ENCODE measurements at places on chromosomes 2 and 18. TPM values are rescaled to one million over a fixed set of nuclear protein-coding genes. Genes with fewer than 3 reads are reported as not detected.

Gene C18orf32
- 40.6 TPM for polyA plus RNA-seq

Gene CDH7
- polyA plus RNA-seq = not detected

Gene TAF1B
- 5.3 TPM for polyA plus RNA-seq

Gene ACVR1
- 2.1 TPM for polyA plus RNA-seq

Gene PROKR1
- 0.03 TPM for polyA plus RNA-seq

Gene FRZB
- 15.2 TPM for polyA plus RNA-seq
